ENCODE measurements at places on chromosomes 2 and 18. TPM values are rescaled to one million over a fixed set of nuclear protein-coding genes. Genes with fewer than 3 reads are reported as not detected.

Gene CNDP1
- total RNA-seq = not detected

DNA sequence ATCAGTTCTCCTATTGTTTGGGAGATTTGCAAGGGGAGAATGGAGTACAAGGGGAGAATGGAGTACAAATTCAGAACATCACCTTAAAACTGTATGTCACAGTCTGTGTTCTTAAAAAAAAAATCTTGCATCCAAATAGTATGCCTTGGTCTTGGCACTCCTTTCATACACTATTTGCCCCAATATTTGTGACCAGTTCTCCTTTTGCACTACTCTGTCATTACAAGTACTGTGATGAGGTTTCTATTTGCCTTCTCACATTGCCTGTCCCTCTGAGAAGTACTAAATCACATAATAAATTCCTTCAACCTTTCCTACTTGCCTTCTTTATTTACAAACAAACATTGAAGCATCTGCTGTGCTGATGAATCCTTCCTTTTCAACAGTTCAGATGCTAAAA lies 36.0 kb upstream of the NCK2 start:
- H3K4me3 ChIP-seq = no peak overlapping the region
- no peaks in the 10 kb centered on the region for H3K36me3 ChIP-seq
- no peaks in the 10 kb centered on the region for H3K4me1 ChIP-seq
- no peaks in the 10 kb centered on the region for H3K27me3 ChIP-seq

DNA sequence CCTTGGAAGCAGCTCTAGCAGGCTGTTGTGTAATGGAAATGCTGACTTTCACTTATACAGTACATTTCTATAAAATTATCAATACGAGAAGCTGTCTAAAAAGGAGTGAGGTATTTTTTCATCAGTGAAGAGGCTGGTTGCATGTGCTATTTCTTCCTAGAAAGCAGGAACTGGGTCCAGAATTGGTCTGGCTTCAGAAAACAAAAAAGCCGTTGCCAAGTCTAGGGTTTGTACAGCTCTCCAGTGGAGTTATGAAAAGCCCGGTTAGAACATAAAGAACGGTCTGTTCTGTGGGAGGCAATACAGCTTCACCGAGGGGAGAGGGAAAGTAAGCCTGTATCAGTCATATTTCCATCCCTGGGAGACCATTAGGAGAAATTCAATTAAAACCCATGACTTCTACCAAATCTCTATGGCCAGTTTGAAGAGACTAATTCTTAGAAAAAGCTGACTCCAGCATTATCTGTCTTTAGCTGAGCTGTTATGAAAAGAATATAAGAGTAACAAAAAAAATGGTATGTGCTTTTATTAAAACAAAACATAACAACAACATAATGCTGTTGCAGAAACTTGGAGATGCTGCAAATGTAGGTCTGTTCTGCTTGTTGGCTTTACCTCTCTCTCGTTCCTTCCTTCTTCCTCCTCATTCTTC lies 217.0 kb downstream of the CMPK2 start:
- no peak overlapping the region for H3K27ac ChIP-seq
- no peaks in the 10 kb centered on the region for H3K36me3 ChIP-seq

DNA sequence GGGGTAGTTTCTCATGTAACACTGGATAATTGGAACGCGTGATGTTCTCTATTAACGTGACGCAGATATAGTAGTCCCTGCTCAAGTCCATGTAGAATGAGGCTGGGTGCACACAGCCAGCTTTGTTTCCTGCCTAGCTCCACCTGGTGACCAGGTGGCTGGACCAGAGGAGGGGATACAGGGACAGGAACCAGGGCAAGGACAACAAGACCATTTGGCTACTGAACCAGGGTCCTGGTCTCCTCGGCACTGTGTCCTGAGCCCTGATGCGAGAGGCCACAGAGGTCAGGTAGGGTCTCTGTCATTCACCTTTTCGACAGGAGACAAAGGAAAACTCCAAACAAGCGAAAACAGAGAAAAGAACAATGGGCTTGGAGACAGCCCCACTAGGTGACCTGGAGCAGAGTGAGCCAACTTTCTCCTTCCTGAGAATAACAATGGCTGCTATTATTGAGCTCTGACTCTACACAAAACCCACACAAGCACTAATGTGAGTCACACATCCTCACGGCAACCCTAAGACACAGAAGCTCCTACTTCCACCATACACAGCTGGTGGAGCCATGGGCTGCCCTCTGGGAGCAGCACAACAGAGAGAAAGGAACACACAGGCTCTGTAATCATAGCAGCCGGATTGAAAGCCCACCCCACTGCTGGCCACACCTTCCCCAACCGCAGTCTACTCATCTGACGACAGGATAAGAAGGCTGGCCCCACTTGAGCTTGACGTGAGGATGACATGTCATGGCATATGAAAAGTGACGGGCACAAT lies 67.3 kb upstream of the TEX51 start:
- no peak overlapping the region for H3K27ac ChIP-seq
- no peaks in the 10 kb centered on the region for H3K27me3 ChIP-seq
- no peak for DNase-seq

GRCh38 chr2:210768329-210768910 lies 212.0 kb downstream of the CPS1 start:
- DNase-seq = no peak
- H3K4me3 ChIP-seq = no peak overlapping the region
- H3K27me3 ChIP-seq = no peaks in the 10 kb centered on the region
- no peaks in the 10 kb centered on the region for H3K4me1 ChIP-seq
- no peaks in the 10 kb centered on the region for H3K36me3 ChIP-seq

DNA sequence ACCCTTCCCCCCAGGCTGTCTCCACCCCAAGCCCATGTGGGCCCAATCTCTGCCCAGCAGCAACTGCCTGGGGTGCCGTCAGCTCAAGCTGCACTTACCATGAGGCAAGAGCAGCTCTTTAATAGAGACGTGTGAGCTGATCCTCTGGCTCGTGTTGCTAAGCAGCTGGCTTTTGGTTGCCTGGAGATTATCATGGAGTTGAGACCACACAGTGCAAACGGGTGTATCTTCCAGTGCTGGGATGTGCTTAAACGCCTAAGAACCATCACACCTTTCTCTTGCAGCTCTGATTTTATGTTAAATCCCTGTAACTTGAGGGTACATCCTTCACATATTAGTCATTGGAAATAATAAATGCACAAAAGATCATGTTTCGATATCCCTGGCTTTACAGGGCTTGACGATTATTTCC lies 271.1 kb downstream of the PRKCE start:
- no peaks in the 10 kb centered on the region for H3K36me3 ChIP-seq
- H3K27ac ChIP-seq = no peak overlapping the region
- no peak for DNase-seq
- no peaks in the 10 kb centered on the region for H3K4me1 ChIP-seq
- H3K4me3 ChIP-seq = no peak overlapping the region
- H3K27me3 ChIP-seq = no peaks in the 10 kb centered on the region
